ENCODE measurements at places on chromosomes 3 and 15.

DNA sequence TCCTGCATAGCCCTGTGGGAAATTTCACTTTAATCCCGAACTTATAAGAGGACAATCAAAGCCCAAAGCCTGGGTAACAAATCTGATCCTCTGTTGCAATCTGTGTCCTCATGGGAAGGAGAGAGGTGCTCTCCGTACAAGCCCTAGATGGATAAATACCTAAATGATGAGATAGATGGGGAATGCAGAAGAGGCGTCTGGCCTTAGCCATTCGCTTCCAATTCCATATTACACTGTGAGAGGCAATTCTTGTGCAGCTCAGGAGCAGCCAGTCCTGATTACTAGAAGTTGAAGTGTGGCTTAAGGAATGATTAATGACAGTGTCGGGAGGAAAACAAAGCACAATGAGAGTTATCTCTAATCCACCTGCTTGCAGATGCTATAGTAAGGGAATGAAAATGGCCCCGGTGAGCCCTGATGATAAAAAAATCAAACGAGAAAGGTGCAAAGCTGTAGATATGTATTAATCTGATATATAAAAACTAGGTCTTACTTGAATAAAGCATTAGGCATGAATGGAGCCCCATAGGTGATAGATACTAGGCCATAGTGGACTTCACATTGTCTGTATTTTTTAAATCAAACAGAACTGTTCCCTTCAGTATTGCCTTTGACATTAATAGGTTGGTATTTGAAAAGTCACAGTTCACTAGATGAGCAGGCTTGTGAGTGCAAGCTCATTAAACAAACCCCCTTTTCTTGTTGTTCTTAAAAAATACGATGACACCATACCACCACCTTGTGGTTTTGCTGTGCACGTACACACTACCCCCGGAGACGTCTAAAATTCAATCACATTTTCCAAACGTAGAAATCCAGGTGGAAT lies 54.2 kb upstream of the TMCO5A start:
- H3K4me1 ChIP-seq, result no peaks in the 10 kb centered on the region
- H3K36me3 ChIP-seq, result no peaks in the 10 kb centered on the region
- DNase-seq, result no peak
- H3K27me3 ChIP-seq, result peaks cover 6% of the 10 kb centered on the region
- no peak overlapping the region for H3K27ac ChIP-seq
- H3K4me3 ChIP-seq, result no peak overlapping the region

GRCh38 chr3:197750858-197751737 lies 1.4 kb downstream of the FYTTD1 start:
- H3K4me3 ChIP-seq, result peak overlapping the region; percentile 94

DNA sequence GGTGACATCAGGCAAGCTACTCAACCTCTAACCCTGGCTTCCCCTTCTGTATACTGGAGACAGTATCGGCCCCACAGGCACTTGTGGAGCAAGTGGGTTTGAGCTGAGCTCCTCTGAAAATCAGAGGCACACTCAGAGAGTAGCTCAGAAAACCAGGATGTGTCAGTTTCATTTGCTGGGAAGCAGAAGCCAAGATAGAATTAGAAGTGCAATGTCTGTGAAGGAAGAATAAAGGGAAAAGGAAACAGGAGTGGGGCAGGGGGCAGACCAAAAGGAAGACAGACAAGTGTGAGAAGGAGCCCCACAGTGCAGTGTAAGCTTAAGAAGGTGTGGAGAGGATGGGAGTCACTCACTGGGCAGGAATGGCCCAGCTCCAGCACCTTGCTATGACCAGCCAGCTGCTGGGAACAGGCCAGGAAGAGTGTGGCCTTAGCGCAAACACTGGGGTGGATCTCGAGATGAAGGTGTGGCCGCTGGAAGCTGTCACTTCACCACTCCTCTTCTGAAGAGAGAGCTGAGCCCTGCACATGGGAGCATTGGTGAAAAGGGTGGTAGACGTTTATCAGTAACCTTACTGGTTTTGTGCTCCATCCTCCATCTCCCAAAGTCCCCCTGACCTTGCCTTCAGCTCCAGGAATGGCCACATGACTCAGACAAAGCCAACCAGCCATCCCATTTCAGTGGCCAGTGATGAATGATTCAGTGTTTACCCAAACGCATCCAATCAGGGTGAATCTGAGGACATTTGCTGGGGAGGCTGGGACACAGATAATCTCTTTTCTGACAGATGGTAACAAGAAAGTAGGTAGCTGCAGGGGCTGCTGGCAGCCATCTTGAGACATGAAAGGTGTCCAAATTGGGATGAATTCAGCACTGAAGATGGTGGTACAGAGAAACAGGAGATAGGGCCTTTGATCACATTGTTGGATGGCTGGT lies 108.4 kb downstream of the SHQ1 start:
- H3K4me3 ChIP-seq, result peak overlapping the region; percentile 73
- H3K36me3 ChIP-seq, result no peaks in the 10 kb centered on the region
- peaks cover 18% of the 10 kb centered on the region for H3K4me1 ChIP-seq
- H3K27me3 ChIP-seq, result no peaks in the 10 kb centered on the region

DNA sequence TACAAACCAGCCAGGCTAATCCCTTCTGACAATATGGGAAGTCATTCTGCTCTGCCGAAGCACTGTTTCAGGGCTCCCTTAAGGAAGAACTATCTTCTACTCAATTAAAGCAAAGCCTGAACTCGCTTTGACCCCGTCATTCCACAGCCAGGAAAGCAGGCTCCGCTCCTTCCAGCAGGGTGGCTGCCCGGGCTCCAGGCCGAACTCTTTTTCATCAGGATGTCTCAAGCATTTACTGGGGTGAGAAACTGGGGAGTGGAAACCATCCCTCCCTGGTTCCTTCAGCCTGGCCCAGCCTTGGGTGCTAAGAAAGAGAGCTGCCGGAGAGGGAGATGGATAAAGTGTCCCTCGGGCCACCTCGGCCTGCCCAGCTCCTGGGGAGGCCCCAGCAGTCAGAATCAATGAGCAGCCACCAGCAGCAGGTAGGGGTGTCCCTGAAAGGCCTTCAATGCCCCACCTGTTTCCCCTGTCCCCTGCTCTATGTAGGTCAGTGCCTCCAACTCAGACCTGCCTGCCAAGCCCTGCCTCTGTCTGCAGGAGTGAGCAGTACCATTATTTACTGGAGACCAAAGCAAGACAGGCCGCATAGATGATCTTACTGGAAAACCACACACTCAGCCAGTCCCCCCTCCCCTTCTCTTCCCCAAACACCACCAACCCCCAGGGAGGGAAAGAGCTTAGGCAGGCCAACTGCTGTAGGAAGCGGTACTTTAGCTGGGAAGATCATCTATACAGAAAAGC lies 225.6 kb upstream of the TLE3 start:
- DNase-seq, result no peak
- H3K4me1 ChIP-seq, result no peaks in the 10 kb centered on the region
- no peaks in the 10 kb centered on the region for H3K36me3 ChIP-seq
- H3K27me3 ChIP-seq, result peaks cover 22% of the 10 kb centered on the region

DNA sequence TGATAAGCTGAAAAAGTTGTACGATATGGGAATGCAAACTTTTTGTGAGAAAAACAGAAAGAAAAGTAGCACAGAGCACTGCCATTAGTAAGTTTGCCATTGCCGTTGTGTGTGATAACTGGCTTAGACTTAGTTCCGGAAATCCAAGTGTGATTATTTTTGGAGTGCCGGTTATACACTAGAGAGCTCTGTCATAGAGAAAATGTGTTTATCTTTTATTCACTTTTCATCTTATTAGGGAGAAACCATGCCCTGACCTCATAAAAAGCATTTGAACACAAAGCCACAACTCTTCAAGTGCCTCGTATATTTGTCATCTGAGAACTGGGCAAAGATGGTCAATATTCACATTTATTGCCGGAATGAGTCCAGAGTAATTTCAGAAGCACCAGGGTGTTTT lies 36.1 kb downstream of the CTDSPL start:
- H3K27me3 ChIP-seq, result peaks cover 6% of the 10 kb centered on the region
- H3K4me1 ChIP-seq, result peaks cover 26% of the 10 kb centered on the region
- no peak for DNase-seq
- H3K27ac ChIP-seq, result no peak overlapping the region

DNA sequence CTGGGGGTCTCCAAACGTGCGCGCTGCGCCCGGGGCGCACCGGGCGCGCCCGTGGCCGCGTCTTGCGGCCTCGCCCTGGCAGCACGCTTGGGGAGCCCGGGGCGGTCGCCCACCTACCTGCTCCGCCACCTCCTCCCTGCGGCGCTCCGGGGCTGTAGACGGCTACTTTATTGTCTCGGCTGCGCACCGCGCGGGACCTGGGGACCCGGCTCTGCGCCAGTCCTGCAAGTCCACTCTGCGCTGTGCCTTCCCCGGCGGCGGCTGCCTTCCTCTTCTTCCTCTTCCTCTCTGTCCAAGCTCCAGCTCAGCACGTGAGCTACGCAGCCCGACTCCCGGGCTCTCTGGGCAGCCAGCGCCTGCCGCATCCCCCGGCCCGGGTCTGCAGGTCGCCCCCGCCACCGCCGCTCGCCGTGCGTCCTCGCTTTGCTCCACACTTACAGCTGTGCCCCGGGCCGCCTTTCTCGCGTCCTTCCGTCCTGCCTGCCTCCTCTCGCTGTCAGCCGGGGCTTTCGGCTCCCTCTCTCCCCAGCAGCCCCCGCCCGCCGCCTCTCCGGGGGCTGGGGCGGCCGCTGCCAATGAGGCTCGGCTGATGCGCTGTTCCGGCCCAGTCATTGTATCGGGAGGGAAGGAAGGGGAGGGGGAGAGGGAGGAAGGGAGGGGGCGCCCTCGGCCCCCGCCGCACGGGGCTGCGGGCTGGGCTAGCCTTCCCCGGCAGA lies 156.4 kb upstream of the FRMD4B start:
- no peak overlapping the region for H3K27ac ChIP-seq
- no peaks in the 10 kb centered on the region for H3K36me3 ChIP-seq
- H3K27me3 ChIP-seq, result peaks cover 42% of the 10 kb centered on the region
- peaks cover 2% of the 10 kb centered on the region for H3K4me1 ChIP-seq
- no peak overlapping the region for H3K4me3 ChIP-seq

GRCh38 chr15:66868918-66869317 lies 166.9 kb downstream of the SMAD6 start:
- H3K27me3 ChIP-seq, result peaks cover 34% of the 10 kb centered on the region
- no peaks in the 10 kb centered on the region for H3K36me3 ChIP-seq
- H3K27ac ChIP-seq, result no peak overlapping the region
- no peak for DNase-seq

DNA sequence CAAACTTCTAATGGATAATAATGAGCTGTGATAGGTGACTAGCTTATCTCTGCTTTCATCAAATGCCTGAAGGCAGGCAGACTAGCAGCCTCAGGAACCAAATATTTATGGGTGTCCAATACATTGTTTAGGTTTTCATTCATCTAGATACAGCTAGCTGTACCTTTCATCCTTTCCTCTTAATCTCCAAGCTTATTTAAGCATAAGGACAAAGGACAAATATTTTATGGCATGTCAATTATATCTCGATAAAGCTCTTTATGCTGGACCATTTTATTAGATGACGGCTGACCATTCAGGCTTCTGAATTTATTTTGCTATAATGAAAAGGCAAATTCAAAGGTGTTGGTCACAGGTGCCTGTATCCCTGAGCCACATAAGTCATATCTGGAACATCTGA lies 16.9 kb downstream of the RBM15B start:
- H3K36me3 ChIP-seq, result peaks cover 47% of the 10 kb centered on the region
- H3K4me3 ChIP-seq, result no peak overlapping the region
- DNase-seq, result no peak
- H3K4me1 ChIP-seq, result peaks cover 6% of the 10 kb centered on the region
- H3K27ac ChIP-seq, result no peak overlapping the region

- no peak for DNase-seq
- H3K36me3 ChIP-seq, result peaks cover 12% of the 10 kb centered on the region
- H3K27ac ChIP-seq, result no peak overlapping the region
- H3K4me3 ChIP-seq, result no peak overlapping the region
- H3K4me1 ChIP-seq, result no peaks in the 10 kb centered on the region
Observed at GRCh38 chr3:129382366-129382765, 46.1 kb downstream of the EFCAB12 start.

GRCh38 chr15:100926258-100926657 lies 7.1 kb downstream of the LRRK1 start:
- no peak for DNase-seq
- H3K27ac ChIP-seq, result no peak overlapping the region
- H3K27me3 ChIP-seq, result peaks cover 22% of the 10 kb centered on the region
- H3K4me1 ChIP-seq, result peaks cover 10% of the 10 kb centered on the region
- H3K4me3 ChIP-seq, result no peak overlapping the region
- H3K36me3 ChIP-seq, result no peaks in the 10 kb centered on the region

DNA sequence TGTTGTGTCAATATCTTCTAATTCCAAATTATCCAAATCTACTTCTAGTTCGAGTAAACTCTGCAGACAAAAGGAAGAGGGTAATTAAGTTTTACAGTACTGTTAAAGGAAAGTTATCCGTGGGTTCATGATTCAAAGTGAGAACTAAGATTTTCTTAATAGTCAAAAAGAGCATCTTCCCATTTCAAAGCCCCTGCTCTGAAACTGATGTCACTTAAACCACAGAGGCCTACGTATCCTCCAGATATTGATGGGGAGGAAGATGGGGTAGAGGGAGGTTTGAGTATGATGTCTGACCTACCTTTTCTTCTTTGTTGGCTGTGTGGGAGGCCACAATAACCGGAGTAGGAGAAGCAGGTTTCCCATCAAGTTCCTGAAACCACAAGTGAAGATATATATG lies 14.1 kb downstream of the MRPS22 start:
- H3K36me3 ChIP-seq, result peaks cover 80% of the 10 kb centered on the region
- H3K27ac ChIP-seq, result no peak overlapping the region
- H3K4me1 ChIP-seq, result peaks cover 15% of the 10 kb centered on the region
- DNase-seq, result no peak

GRCh38 chr15:60797444-60798040 lies 318.6 kb upstream of the ICE2 start:
- no peak for DNase-seq
- H3K36me3 ChIP-seq, result no peaks in the 10 kb centered on the region
- H3K27ac ChIP-seq, result no peak overlapping the region
- H3K4me1 ChIP-seq, result peaks cover 45% of the 10 kb centered on the region
- H3K27me3 ChIP-seq, result peaks cover 3% of the 10 kb centered on the region
- H3K4me3 ChIP-seq, result no peak overlapping the region

DNA sequence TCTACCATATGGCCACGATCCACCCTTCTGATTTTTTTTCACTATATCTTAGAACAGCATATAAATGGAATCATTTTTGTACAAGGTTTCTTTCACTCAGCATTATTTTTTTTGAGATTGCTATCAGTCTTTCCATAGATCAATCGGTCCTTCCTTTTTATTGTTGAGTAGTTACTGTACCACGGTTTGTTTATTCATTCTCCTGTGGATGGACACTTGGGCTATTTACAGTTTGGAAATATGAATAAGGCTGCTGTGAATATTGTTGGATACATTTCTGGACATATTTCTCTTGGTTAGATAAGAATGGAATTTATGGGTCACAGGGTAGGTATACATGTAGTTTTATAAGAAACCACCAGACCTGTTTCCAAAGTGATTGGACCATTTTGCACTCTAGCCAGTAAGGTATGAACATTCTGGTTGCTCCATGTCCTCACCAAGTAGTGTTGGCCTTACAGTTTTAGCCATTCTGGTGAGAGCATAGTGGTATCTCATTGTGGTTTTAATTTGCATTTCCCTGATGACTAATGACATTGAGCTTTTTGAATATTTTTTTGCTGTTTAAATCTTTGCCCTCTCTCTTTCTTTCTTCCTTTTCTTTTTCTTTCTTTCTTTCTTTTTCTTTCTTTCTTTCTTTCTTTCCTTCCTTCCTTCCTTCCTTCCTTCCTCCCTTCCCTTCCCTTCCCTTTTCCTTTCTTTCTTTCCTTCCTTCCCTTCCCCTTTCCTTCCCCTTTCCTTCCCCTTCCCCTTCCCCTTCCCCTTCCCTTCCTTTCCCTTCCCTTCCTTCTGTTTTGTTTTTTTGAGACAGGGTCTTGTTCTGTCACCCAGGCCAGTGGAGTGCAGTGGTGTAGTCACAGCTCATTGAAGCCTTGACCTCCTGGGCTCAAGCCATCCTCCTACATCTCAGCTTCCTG lies 49.2 kb downstream of the LRRK1 start:
- H3K27ac ChIP-seq, result no peak overlapping the region
- no peak for DNase-seq
- no peaks in the 10 kb centered on the region for H3K4me1 ChIP-seq
- H3K36me3 ChIP-seq, result no peaks in the 10 kb centered on the region
- H3K4me3 ChIP-seq, result no peak overlapping the region
- peaks cover 19% of the 10 kb centered on the region for H3K27me3 ChIP-seq
